Osteocyte (in vitro differentiated cells): ENCODE measurements at places on chromosomes 2 and 18.

DNA sequence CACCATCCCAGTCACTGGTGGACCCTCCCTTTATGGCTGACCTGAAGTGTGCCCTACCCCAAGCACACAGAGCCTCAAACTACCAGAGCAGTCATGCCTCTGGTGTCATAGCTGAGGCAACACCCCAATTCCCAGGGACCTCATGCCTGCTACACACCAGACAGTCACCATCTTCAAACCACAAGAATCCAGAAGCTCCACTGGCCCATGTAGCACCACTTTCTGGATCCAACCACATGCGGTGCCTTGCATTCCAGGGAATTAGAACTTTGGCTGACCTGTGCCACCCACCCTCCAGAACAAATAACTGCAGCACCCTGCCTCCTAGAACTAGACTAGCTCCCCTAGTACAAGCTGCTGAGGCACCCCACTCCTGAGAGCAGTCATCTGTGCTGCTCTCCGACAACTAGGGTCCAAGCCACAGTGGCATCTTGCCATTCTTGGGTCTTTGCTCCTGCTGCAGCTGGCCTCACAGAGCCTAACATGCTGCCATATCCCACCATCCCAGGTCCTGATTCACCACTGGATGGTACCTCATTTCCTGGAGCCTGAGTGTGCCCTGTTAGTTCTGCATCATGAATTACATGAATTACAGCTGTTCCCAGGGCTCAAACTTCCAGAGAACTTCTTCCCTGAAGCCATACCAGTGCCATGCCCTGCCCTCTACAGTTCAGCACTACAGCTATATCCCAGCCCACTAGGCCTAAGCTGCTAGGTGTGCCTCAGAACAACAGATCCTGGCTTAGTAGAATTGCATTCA lies 243.8 kb upstream of the CHST9 start:
- DNase-seq: no peak

- DNase-seq: no peak
These were observed 25.8 kb downstream of the KIF1A start for GRCh38 chr2:240794178-240794721.

GRCh38 chr2:148526509-148527346 lies 117.8 kb upstream of the EPC2 start:
- DNase-seq: peak; percentile 66

DNA sequence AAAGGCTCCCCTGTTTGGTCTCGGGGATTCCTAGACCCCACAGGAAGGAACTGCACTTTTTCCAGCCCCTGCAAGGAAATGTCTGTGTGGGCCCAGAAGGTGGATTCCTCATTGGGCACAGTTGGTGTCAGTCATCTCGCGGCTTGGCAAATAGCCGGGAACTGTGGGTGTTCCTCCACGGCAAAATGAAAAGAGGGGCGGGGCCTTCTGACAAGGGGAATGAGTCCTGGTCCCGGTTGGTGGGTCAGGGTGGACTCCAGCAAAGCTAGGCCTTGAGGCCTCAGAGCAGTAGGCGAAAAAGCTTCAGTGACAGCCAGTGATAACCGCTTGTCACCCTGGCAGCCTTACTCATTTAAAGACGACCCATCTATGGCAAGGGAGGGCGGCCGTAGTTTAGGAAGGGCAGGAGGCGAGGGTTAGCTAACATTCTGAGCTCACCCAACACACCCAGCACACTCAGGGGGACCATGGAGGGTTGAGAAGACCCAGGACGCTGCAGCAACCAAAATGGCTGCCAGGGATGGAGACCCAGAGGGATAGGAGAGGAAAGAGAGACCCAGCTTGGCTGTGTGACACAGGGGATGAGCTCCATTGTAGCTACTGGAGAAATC lies 16.5 kb downstream of the SLC4A3 start:
- DNase-seq: no peak

DNA sequence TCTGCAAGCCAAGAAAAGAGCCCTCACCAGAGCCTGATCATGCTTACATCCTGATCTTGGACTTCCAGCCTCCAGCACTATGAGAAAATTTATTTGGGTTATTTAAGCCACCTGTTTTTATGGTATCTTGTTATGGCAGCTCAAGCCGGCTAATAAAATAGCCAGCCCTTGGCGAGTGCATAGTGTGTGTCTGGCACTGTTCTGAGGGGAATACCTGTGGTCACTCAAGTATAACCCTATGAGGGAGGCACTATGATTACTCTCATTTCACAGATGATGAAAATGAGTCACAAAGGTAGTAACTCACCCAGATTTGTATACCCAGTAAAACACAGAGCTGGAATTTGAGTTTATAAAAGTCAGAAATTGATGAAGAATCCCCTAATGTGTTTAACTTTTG lies 556.9 kb upstream of the SETBP1 start:
- DNase-seq: no peak

DNA sequence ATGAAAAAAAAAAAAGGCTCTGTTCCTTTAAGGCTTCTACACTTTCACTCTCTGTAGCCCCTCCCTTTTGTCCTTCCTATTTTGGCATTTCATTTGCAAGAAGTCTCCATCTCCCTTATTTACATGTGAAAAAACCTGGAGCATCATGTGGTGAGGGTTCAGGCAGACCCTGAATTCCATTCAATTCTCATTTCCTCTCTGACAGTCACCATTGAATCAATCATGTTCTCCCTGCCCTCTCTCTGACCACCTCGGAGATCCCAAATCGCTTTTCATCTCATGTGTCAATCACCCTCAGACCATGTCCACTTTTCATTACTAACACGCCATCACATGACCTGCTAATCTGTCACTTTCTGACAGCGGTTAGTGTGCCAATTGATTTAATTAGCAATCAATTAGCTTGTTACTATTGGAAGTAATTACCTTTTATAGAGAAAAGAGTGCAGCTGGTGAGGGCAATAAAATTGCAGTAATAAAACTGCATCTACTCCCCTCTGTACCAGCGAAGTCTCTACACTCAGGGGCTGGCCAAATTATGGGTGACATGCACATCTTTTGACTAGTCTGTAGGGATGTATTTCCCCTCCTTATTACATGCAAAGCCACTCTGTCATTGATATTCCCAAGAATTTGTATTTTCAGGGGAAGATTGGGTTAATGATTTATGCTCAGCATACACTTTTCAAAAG lies 317.4 kb downstream of the EN1 start:
- DNase-seq: no peak

DNA sequence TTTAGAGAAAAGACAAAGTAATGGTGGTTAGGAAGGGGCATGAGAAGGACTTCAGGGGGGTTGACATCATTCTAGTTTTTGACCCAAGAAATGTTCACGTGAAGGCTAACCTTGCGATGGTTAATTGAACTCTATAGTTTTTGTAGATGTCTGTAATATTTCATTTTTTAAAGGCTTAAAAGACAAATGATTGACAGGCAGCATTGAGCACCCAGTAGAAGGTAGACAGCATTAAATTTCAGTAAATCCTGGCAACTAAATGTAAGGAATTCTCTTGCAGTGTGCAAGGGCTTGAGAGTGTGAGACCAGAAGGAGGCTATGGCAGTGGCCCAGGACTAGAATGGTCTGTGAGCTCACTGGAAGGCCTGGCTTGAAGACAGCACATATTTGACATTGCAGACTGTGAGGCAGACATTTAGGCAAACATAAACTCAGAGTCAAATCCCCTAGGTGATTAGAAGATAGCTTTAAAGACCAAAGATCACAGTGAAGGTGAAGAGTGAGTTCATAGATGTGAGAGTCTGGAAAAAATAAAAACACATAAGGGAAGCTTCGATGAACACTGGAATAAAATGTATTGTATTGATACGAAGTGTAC lies 100.1 kb upstream of the MAP4K4 start:
- no peak for DNase-seq

- no peak for DNase-seq
These were observed 113.5 kb downstream of the NYAP2 start for GRCh38 chr2:225512876-225513540.

DNA sequence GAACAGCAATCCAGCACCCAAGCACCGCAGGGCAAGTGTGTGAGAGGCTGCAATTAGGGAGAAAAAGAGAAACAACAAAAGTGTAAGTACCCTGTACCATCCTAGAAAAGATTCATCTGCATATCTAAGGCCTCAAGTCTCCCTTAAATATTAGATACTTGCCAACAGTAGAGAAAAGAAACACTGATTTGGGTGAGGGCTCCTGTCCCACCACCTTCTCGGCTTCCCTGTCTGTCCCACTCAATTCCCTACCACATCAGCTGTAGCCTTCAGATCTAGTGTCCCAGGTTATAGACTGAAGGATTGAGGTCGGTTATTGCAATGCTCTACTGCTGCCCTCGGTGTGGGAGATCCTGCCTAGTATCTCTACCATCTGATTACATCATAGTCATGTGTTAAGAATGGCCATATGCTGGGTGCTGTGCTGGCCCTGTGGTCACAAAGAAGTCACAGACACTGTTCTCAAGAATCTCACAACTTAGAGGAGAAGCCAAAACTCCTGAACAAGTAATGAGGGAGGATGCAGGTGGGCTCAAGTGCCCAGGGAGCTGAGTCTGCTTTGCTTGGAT lies 2.5 kb downstream of the RAX start:
- no peak for DNase-seq

DNA sequence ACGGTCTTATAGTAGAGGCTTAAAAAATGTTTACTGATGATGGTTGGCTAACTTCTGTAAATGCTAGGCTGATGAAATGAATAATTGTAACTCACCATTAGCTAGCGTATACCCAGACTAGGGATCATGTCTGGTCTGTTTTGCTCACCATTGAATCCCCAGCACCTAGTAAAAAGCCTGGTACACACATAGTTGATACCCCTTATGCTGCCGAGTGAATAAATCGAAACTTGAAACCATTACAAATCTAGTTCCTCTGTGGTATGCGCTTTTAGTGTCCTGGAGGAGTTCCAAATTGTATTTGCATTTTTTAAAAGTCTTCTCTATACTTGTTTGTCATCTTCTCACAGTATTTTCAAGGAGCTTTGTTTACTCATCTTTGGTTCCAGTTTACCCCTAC lies 1.3 kb downstream of the TAF1B start:
- DNase-seq: no peak

GRCh38 chr2:112938904-112939303 lies 27.9 kb downstream of the IL37 start:
- no peak for DNase-seq

DNA sequence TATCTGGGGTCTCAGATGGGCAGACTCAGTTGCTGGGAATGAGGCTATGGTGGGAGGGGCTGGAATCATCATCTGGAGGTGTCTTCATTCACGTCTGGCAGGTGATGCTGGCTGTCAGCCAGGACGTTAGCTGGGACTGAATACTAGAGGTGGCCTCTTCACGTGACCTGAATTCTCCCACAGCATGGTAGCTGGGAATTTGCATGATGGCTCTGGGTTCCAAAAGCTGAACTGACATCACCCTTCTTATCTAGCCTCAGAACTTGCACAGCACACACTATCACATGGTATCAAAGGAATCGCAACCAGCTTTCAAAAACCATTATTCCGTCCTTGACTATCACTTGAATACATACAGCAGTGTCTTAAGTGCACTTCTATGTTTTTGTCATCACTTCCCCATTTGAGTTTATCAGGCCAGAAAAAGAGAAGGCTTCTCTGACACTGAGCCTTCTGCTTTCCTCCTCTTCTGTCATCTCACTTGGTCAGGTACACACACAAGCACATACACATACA lies 53.0 kb upstream of the LRP2 start:
- DNase-seq: no peak

DNA sequence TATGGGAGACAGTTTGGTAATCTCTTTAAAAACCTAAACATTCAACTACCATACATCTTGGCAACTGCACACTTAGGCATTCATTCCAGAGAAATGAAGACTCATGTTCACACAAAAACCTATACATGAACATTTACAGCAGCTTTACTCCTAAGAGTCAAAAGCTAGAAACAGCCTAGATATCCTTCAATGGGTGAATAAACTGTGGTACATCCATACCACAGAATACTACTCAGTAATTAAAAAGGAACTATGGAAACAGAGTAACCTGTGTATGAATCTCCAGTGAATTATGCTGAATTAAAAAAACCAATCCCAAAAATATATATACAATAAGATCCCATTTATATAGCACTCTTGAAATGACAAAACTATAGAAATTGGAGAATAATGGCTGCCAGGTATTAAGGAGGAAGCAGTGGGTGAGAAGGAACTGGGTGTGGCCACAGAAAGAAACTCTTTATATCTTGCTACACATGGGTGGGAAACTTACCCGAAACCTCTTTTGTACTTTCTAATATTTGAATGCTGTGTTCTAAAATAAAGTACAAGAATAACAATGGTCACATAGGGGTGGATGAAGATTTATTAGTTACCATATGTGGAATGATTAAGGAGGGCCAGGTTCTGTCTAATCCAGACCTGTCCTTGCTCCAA lies 13.7 kb downstream of the SESTD1 start:
- DNase-seq: no peak

GRCh38 chr2:2847209-2847676 lies 516.2 kb upstream of the MYT1L start:
- no peak for DNase-seq
